ENCODE measurements at places on chromosomes 2 and 18.

- no peak for DNase-seq
Measured at GRCh38 chr2:217329023-217329431, 469.2 kb upstream of the TNP1 start.

GRCh38 chr18:47777626-47778025, 152.8 kb downstream of the SMAD2 start:
- no peak for DNase-seq

DNA sequence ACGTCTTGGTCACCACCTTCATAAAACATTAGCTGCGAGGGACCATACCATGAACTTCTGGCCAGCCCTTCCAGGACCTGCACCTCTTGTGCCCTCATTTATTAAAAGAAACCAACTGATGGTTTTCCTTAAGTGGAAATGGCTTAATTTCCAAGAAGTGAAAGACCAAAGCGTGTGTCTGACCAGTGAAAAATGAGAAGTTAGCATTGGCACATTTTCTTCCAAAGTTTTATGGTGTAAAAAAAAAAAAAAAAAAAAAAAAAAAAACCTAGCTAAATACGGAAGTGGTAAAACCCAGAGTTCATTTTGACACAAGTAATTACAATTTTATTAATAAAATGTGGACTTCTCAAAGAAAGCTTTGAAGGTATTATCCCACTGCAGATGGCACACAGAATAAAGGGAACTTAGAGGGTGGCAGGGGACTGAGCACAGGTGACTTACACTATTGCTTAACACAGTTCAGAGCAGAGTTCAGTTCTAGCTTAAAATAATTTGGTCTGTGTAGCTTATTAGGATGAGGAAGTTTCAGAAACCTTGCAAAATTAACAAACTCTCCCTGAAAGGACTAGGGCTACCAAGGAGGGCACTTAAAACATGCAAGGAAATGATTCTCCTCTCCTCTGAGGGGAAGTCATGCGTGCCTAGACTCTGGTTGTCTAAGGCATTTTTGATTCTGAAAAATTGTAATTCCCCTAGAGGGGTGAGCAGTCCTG, 42.2 kb upstream of the EPG5 start:
- DNase-seq = no peak

DNA sequence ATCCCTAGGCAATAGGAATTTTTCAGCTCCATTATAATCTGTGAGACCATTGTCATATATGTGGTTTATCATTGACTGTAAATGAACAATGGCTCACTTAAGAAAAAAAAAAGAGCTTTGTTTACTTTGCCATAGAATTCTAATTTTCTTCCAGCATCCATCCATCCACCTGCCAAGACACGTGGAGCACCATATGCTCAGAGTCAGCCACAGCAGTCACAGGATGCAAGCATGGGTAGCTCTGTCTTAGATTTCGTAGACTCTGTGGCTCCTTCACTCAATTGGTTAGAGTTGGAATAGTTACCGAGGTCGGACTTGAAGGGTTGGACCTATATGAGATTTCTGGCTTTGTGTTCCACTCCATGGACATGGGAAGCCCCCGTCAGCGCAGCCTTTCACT, 75.6 kb downstream of the COA5 start:
- DNase-seq = no peak

DNA sequence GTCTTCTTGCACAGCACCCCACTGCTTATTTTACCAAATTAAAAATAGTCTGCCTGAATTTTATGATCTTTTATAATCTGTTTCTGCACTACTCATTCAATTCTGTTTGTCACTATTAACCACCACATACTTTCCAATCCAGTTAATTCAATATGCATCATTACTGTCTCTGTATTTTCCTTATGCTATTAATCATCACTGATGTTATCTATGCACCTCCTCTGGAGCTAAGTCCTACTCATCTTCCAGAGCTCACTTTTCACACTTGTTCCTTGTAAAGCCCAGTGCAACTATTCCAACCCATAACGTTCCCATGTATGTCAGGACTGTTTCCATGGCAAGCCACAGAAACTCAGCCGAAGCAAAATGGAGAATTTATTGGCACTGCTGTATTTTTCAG, 713.6 kb downstream of the PLCL1 start:
- DNase-seq = no peak

DNA sequence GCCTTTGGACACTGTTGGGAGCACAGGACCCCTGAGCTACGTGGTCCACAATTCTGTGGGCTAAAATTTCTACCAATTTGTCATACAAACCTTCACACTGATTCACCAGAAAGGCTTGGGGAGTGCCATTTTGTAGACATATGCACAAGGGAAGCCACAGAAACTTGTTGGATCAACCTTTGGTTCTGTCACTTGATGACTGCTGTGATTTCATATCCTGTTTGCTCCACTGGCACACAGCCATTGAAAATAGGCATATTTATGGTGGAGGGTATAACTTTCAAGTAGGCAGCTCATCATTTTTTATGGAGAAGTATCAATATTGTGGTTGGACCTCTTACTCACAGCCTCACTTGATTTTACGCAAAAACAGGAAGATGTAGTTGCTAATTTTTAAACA, 10.5 kb downstream of the NAPG start:
- DNase-seq = no peak

- DNase-seq = no peak
Measured at GRCh38 chr2:44833171-44834069, 108.1 kb upstream of the SIX3 start.

Data from SJSA1 (cell line).